Transverse colon (tissue), 4 donors: ENCODE measurements at places on chromosomes 7 and 10.
A peak's percentile ranks its signal among the peaks of the same experiment; 100 is the strongest.

DNA sequence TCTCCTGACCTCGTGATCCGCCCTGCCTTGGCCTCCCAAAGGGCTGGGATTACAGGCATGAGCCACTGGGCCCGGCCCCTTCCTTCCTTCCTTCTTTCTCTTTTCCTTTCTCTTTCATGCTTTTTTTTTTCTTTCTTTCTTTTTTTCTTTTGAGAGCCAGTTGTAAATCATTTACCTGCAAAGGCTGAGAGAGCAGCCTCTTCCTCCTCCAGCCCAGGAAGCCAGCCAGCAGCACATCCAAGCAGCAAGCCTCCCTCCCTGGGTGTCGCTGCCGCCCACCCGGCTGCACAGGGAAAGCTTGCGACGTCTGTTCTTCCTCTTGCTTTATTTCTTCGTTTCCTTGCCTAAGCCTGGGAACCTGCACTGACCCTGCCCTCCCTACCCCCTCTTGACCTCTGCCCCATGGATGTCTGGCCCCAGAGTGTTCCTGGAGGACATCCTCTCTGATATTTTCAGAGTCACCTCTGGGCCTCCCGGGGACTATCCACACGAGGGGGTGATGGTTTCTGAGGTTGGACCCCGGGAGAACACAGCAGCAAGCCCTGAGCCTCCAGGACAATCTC lies 62.8 kb upstream of the MYL10 start:
- DNase-seq, result peak; percentile 64

DNA sequence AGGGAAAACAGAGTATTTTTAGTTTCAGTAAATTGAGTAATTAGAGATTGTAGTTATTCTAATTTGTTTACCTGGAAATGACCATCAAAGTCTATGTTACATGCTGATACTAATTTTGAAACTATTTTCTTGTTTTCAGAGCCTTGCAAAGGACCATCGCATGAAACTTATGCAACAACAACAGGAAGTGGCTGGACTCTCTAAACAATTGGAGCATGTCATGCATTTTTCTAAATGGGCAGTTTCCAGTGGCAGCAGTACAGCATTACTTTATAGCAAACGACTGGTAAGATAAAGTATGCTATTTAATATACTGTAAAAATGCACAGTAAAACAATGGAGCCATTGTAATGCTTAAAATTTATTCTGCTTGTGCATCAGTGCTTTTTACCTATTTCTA lies 78.5 kb downstream of the TRIM24 start:
- DNase-seq, result no peak

DNA sequence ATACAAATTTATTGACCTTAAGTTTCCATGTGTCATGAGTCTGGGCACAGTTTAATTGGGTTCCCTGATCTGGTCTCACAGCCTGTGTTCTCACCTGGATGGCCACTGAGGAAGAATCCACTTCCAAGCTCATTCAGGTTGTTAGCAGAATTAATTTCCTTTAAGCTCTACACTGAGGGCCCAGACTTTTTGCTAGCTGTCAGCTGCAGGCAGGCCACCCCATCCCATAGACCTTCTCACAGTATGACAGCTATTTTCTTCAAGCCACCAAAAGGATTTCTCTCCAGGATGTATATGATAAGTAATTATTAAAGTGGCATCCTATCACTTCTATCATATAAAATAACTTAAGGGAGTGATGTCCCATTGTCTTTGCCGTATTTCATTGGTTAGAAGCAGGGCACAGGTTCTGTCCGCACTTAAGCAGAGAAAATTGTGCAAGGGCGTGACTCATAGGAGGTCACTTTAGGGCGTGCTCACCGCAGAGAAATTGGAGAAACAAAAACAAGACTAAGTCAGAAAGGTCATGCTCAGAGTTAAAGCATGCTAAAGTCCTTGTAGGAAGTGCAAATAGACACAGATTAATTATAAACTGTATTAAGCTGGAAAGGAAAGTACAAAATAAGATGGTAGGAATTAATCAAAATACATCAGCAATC lies 109.9 kb downstream of the AHR start:
- DNase-seq, result peak; percentile 37

GRCh38 chr7:27967639-27968038 lies 213.0 kb downstream of the JAZF1 start:
- no peak for DNase-seq

DNA sequence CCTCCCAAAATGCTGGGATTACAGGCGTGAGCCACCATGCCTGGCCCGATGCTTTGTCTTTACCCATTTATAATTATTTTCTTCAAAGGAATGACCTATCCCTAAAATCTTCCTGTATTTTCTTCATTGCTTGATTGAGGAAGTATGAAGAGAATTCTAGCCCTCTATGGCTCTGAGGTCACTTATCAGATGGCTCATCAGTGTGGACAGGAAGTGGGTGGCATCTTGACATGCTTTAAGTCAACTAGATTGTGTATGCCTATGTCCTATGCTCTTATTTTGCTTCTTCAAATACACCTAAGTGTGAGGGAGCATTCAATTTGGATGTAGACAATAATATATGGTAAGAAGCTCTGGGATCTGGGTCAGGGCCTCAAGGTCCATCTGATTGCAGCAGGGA lies 1020.5 kb downstream of the LRMDA start:
- no peak for DNase-seq

DNA sequence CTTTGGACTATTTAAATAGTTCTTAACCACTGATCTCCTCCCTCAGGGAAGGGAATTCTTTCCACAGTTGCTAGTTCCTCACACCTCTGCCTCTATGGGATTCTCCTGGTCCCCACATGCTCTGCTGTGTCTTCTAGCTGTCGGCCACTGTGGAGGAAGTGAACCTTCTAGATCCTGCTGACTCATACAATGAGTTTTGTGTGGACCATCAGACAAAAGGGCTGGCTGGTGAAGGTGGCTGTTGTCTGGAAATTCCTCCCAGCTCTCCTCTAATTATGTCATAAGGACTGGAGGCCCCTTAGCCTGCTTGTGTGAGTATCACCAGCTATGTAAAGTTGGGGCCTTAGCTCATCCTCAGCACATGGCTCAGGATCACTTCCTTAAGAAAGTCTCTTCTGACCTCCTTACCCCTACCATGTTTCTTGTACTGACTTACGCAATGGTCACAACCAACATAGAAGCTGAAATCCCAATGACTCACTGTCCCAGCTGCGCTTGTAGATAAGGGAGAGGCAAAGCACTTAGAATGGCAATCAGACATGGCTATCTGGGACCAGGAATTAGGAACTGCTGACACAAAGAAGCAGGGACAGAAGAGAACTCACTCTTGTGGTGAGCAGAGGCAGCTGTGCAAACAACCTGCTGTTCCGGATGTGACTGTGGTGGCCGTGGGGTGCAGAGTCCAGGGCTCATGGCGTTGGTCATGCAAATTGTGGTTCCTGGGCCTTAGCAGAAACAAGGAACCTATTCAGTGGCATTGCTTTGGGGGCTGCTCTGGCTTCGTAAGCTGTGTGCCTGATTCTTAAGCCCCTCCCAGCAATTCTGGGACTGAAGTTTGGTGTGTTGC lies 2.5 kb upstream of the MACC1 start:
- DNase-seq, result peak; percentile 90
